MCF 10A (cell line): ENCODE measurements at places on chromosomes 12 and 14. TPM values are rescaled to one million over a fixed set of nuclear protein-coding genes. Genes with fewer than 3 reads are reported as not detected.

DNA sequence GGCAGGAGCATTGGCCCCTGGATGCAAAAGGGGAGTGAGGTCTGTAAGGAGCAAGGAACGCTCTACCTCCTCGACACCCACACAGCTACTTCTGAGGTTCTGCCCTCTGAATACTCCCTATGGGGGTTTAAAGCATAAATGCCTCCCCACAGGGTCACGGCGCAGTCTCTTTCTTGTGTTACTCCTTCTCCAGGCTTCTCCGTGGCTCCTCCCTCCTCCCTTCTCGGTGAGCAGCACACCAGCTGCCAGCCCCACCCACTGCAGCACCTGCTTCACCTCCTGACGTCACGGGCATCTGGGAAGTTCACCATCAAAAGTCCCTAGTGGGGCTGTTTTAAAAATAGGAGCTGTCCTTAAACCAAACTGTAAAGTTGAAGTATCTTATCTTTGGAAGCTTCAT is 67.3 kb downstream of the SPTB start:
- peak; percentile 35 for DNase-seq
- peaks cover 5% of the 10 kb centered on the region for H3K4me1 ChIP-seq
- H3K36me3 ChIP-seq, result no peaks in the 10 kb centered on the region
- no peaks in the 10 kb centered on the region for H3K27me3 ChIP-seq

DNA sequence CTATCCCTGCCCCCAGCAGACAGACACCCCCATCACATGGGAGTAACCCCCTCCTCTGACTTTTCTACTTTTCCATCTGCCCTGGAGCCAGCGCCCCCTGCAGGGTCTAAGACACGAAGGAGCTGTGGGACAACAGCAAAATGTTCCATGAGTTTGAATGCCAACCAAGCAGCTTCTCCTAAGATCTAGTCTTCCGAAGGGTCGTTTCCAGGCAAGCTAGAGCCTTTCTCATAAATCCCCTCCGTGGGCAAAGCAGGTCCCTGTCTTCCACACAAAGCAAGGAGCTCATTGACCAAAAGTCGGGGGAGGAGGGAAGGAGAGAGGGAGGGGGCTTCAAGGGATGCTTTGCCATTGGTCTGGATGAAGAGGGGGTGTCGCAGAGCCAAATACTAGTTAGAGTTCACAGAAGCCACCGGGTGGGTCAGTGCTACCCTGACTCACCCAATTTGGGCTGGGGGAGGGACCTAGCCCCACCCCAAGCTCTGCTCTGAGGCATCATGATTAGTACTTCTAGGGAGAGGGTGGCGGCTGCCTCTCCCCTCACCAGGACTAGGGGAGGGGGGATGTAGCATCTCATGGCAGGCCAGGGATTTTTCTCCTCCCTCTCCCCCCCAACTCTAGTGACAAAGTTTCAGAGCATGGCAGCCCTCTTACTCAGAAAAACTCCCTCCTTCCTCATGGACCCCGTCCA is 1.6 kb downstream of the MSI1 start:
- peaks cover 7% of the 10 kb centered on the region for H3K4me1 ChIP-seq
- DNase-seq, result no peak
- no peak overlapping the region for H3K27ac ChIP-seq

ASB2 gene
- total RNA-seq, result not detected in 2 replicates

KLRD1 gene
- not detected in 2 replicates for total RNA-seq

GRCh38 chr12:105783983-105784947 is 354.5 kb downstream of the NUAK1 start:
- no peak for DNase-seq
- no peaks in the 10 kb centered on the region for H3K4me1 ChIP-seq
- H3K27me3 ChIP-seq, result no peaks in the 10 kb centered on the region
- no peak overlapping the region for H3K27ac ChIP-seq
- no peaks in the 10 kb centered on the region for H3K36me3 ChIP-seq

GRCh38 chr12:101257357-101257756 is 22.5 kb upstream of the UTP20 start:
- H3K36me3 ChIP-seq, result no peaks in the 10 kb centered on the region
- no peaks in the 10 kb centered on the region for H3K4me1 ChIP-seq
- H3K4me3 ChIP-seq, result no peak overlapping the region
- no peak overlapping the region for H3K27ac ChIP-seq

DNA sequence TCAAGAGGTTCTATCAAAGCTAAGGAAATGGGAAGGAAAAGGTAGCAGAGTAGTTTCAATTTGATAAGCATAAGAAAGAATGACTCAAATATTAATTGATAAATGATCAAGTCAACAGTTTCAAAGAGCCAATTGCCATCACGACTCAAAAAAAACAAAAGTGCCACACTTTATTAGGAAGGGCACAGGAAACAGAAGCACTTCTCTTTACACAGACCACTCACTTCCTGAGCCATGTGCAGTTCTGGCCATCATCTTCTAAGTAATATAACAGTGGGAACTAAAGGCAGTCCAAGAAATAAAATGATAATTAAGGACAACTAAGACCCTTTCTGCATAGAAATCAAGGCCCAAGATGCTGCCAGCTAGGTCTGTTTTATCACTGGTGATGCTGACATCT is 13.2 kb downstream of the TM7SF3 start:
- H3K36me3 ChIP-seq, result peaks cover 80% of the 10 kb centered on the region
- H3K4me1 ChIP-seq, result peaks cover 9% of the 10 kb centered on the region
- no peak overlapping the region for H3K4me3 ChIP-seq
- no peaks in the 10 kb centered on the region for H3K27me3 ChIP-seq
